ENCODE measurements at places on chromosomes 11 and 22.

DNA sequence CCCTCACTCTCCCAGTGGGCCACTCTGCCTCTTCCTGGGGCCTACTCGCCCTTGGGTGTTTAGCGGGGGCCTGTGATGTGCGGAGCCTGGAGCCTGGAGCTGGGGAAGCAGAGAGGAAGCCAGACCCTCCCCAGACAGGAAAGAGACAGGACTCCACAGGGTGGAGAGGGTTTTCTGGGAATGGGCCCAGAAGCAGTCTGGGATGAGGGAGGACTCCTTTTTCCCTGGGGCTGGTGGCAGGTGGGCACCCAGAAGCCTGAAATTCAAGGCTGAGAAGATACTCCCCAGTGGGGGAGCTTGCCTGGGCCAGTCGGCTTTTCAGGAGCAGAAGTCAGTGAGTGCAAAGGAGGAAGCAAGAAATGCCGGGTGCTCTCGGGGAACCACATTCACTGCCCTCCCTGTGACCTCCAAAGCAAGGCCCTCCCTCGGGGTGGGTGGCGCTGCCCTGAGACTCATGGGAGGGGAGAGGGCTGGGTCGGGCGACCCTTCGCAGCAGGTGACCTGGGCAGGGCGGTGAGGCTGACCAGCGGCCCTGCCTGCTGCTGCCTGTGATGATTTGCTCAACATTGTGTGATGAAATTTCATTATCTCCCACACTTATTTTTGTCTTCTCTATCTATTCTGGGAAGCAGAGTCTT lies 1377.4 kb downstream of the BRD1 start:
- DNase-seq, result no peak

DNA sequence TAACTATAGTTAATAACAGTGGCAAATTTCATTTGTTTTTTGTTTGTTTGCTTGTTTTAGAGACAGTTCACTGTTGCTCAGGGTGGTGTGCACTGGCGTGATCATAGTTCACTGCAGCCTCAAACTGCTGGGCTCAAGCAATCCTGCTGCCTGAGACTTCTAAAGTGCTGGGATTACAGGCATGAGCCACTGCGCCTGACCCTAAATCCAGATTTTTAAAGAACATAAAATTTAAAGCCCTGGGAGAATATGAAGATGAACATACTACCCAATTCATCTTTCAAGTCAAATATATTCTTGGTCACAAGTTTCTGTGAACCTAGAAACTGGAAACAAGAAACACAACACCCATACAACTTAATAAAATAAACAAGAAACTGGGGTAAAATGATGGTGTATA lies 28.1 kb downstream of the RRAS2 start:
- no peak for DNase-seq

GRCh38 chr22:41910050-41911000 lies 4.5 kb downstream of the SHISA8 start:
- DNase-seq, result no peak

GRCh38 chr11:6400431-6401345 lies 10.4 kb downstream of the SMPD1 start:
- DNase-seq, result no peak

- DNase-seq, result no peak
Measured at GRCh38 chr22:37054056-37054395, 2.5 kb downstream of the KCTD17 start.

GRCh38 chr11:6472934-6473333 lies 807 bp downstream of the TRIM3 start:
- DNase-seq, result no peak

DNA sequence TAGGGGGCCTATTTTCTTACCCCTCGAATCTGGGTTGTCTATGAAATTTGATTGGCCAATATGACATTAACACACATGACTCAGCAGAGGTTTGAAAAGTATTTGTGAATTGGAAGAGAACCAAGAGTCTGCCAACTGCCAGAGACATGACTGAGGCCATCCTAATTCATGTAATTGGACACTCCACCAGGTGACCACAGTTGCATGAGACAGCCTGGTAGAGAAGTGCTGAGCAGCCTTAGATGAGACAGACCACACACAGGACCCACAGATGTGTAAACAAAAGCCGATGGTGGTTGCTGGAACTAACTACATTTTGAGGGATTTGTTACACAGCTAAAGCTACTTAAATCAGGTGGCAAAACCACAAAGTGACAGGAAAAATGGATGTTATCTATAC lies 855 bp upstream of the MS4A5 start:
- DNase-seq, result no peak
